ENCODE measurements at places on chromosomes 16 and 17.

GRCh38 chr16:67562526-67562917, at the start of gene CTCF:
Gene CTCF, plus strand, starts transcription at chr16:67562526. Its CDS starts 48,307 bp downstream, at chr16:67610833.
- peak; percentile 76 for DNase-seq

- DNase-seq = no peak
Observed at GRCh38 chr17:74825952-74826719, 33.5 kb downstream of the GRIN2C start.

GRCh38 chr17:72123530-72124437, 3.0 kb downstream of the SOX9 start:
- DNase-seq = no peak

GRCh38 chr16:78288888-78289287, 189.4 kb downstream of the WWOX start:
- DNase-seq = no peak

- DNase-seq = no peak
Observed at GRCh38 chr16:2487903-2488531, 13.1 kb downstream of the TBC1D24 start.

DNA sequence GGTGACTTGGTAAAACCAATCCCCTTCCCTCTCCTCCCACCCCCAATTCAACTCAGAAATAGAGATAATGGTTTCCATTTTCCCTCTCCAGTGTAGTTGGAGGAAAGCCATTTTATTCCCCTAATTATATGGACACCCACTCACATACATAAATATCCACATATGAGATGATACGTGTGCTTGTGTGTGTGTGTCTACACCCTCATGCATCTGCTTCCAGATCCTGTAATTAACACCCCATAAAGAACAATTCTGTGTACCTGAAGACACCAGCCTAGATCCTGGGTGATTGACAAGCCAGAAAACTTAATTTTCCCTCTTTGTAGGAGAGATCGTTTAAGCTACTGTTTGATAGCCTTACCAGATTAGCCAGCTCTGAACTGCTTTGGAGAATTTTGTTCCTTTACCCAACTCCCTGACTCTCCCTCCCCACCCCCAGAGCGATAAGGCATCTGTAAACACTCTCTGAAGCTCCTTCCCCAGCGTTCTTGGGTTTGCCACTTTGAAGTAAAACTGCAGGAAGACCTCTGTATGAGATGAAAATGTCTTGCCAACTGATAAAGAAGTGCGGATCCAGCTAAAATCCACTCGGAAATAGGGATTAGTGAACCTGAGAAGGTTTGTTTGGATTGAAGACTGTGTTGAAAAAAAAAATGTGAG, 175.7 kb downstream of the RGS9 start:
- no peak for DNase-seq

DNA sequence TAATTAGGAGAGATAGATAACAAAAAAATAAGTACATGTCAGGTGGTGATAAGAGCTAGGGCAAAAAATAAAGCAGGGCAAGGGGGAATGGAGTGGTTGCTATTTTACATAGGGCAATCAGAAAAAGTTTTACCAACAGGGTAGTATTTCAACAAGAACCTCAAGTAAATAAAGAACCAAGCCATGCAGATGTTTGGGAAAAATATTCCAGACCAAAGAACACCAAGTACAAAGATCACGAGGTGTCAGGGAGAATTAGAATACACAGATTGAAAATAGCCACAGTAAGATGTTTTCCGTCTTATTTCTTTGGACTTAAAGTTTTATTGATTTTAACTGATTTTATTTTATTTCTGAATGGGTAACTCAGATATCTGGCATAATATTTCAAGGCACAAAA, 11.1 kb downstream of the SYNRG start:
- DNase-seq = no peak

DNA sequence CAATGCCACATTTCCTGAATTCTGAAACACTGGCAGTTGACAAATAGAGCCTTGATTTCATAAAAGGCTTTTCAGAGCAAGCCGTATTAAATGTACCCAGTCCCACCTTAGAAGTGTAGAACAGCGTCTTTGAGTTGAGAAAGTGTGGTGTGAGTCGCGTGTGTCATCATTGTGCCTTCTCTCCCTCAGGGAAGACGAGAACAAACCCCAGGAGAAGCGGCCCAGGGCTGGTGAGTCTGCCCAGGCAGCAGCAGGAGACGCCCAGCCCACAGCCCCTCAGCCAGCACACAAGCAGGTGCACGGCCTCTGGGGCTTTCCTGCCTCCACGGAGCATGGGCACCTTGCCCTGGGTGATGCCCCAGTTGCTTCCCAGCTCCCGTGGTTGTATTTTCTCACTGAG, 34.0 kb downstream of the CIBAR2 start:
- DNase-seq = no peak

DNA sequence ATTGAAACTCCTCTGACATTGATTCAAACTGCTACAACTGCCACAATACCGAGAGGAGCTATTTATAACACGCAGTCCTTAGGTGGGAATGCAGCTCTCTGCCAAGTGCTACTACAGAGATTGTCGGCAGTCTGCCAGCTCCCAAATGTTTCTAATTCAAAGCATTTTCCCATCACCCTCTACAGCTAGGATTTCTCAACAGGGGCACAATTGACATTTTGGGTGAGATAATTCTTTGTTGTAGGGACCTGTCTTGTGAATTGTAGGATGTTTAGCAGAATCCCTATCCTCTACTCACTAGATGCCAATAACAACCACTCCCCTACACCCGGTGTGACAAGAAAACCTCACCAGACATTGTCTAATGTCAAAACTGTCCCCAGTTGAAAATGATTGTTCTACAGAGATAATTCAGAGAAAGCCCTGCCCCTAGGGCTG, 7.8 kb upstream of the N4BP1 start:
- DNase-seq = no peak

DNA sequence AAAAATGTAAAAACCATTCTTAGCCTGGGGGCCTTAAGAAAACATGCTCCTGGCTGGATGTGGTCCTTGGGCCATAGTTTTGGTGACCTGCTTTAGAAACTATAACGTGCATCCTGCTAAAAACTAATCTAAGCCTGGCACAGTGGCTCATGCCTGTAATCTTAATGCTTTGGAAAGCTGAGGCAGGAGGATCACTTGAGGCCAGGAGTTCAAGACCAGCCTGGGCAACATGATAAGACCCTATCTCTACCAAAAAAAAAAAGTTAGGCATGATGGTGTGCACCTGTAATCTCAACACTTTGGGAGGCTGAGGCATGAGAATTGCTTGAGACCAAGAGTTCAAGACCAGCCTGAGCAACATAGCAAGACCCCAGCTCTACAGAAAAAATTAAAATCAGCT, 183.8 kb upstream of the CHMP6 start:
- no peak for DNase-seq

GRCh38 chr16:69319826-69320739, 8.9 kb downstream of the VPS4A start:
- no peak for DNase-seq

DNA sequence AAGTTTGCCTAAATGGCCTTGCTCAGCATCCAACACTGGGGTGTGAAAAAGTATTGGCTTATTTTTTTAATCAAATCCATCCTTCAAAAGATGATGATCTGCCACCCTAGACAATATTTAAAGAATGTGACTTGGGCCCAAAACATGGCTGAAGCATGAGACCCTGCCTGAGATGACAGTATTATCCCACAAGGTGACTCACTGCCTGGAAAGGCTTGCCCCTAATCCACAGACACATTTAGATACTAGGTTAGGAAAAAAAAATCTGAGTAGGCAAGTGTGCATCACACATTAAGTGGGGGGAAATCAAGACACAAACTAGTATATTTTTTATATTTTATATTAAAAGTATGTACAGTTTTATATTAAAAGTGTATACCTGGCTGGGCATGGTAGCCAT, 38.4 kb downstream of the TOM1L2 start:
- no peak for DNase-seq

DNA sequence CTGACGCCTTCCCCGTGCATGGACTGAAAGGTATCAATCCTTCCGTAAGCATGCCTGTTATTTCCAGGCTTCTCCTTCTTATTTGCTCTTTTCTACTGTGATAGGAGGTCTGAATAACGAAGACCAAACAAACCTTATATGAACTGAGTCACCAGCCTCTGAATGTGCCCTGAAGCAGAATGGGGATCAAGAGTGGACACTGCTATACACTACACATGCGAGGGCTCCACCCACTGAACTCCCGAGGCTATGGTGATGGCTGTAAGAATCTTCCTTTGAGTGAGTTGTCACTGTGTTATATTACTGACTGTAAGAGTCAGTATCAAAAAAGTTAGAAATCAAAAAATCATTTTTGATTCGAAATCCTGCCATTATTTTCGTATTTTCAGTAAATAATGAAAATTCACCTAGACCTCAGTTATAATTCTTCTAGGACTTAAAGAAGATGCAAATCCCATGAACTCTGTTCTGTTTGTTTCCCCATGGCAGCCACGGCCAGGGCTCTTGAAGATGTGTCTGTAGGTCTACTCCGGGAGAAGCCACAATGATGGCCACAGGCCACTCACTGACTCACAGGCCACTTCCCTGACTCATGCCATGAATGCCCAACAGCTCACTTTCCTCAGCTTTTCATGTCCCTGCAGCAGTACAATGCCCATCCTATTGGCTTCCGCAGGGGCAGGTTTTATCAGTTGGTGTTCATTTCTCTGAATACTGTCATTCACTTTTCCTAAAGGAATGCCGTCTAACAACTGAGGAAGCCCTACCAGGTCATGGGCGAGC, 54.7 kb downstream of the ZZEF1 start:
- DNase-seq = no peak

DNA sequence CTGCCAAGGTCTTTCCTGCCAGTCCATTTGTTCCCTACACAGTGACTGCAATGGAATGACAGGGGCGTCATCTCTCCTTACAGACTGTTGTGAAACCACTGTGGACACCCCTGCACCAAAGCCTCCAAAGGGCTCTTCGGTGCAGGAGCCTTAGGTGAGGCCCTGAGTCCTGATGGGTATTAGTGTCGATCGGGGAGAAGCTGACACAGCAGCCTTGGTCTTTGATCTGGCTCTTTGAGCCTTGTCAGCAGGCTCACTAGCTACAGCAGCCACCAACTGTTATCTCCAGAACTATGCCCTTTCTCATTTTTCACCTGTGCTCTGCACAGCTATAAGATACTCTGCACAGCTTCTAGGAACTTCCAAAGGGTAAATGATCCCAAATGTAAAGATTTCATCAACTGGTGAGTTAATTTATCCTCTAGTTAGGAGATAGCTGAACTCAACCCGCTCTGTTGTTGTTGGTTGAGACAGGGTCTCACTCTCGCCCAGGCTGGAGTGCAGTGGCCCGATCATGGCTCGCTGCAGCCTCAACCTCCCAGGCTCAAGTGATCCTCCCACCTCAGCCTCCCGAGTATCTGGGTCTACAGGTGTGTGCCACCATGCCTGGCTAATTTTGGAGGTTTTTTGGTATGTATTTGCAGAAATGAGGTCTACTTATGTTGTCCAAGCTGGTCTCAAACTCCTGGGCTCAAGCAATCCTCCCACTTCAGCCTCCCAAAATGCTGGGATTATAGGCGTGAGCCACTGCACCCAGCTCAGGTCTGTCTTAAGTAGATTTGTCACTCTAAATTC, 19.7 kb downstream of the G6PC1 start:
- no peak for DNase-seq

- no peak for DNase-seq
Observed at GRCh38 chr16:87132361-87133014, 184.7 kb downstream of the C16orf95 start.

DNA sequence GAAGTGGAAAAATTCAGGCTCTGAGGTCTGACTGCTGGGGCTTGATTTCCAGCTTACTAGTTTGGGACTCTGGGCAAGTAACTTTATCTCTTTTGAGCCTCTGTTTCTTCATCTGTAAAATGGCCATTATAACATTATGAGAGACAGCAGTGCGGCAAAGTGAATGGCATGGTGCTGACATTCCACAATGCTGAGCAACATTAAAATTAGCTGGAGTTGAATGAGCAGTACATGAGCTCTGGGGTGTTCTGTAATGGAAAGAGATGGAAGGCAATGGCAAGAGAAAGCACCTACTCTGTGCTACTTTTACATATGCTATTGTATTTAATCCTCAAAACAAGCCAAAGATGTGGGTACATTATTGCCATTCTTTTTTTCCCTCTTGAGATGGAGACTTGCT, 535.7 kb upstream of the CDH11 start:
- DNase-seq = no peak

- no peak for DNase-seq
Observed at GRCh38 chr17:57125866-57126265, 40.8 kb downstream of the AKAP1 start.

DNA sequence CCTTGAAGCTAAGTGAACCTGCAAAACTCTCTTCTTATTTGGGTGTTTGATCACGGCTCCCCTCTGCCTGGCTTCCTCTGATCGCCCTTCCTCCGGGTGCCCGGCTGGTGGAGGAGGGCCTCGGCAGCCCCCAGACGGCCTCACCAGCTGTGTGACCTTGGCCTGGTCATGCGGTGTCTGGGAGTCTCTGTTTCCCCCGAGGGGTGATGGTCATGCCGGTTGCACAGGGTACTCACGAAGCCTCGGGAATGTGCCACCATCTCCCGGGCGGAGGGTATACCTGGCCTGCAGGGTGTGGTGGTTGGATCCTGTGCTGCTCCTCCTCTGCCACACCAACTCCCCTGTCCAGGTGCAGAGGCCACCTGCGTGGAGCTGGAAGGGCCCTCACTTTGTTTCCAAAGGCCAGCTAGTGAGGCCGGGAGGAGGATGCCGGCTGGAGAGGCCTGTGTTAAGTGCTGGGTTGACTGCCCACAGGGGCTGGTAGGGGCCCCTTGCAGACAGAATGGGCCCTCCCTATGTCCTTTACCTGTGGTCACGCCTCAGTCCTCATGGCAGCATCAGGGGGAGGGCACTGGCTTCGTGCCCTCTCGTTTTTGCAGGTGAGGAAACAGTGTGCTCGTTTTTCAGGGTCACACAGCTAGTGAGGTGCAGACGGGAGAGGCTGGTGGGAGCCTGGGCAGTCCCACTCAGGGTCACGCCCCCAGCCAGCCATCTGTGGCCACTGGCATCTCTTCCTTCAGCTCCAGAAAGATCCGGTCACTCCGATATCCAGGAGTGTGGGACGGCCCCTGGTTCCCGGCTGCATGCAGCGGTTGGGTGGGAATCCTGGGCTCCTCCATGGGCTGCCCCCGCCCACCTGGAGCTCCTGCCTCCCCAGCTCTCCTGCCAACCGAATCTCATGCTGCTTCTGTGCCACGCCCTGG, 148.5 kb upstream of the GSE1 start:
- DNase-seq = no peak

DNA sequence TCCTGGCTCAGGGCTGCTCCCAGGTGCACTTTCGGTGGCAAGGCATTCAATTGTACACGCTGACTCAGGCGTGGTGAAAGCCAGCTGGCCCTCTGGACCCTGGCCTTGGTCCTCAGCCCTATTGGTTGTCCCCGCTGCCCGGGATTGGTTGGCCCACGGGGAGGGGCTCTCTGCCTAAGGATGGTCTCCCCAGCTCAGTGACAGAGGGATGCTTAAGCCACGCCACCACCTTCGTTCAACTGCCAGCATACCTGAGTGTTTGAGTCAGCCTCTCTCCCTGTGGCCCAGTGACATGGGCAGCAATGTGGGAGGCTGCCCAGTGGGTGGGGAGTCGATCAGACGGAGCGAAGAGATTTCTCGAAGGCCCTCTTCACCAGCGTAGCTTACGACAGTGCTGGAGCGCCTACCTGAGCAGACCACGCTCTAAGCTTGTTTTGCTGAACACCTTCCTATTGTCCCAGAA, 30.3 kb downstream of the IRF8 start:
- no peak for DNase-seq

- no peak for DNase-seq
Observed at GRCh38 chr16:1071561-1072225, 854 bp upstream of the SSTR5 start.

GRCh38 chr16:82187829-82188228, 17.8 kb upstream of the MPHOSPH6 start:
- no peak for DNase-seq

GRCh38 chr17:35804658-35805192, 4.6 kb upstream of the TAF15 start:
- DNase-seq = no peak

GRCh38 chr17:550463-551180, 164.0 kb downstream of the VPS53 start:
- no peak for DNase-seq

All from stimulated activated CD4-positive, alpha-beta T cell treated with anti-CD3 and anti-CD28 coated beads, Interleukin-2, amount 100 ng/mL, for 4 hours (primary cell).